Sigmoid colon (tissue), 7 donors: ENCODE measurements at places on chromosomes 7 and 10. TPM values are rescaled to one million over a fixed set of nuclear protein-coding genes. Genes with fewer than 3 reads are reported as not detected.

DNA sequence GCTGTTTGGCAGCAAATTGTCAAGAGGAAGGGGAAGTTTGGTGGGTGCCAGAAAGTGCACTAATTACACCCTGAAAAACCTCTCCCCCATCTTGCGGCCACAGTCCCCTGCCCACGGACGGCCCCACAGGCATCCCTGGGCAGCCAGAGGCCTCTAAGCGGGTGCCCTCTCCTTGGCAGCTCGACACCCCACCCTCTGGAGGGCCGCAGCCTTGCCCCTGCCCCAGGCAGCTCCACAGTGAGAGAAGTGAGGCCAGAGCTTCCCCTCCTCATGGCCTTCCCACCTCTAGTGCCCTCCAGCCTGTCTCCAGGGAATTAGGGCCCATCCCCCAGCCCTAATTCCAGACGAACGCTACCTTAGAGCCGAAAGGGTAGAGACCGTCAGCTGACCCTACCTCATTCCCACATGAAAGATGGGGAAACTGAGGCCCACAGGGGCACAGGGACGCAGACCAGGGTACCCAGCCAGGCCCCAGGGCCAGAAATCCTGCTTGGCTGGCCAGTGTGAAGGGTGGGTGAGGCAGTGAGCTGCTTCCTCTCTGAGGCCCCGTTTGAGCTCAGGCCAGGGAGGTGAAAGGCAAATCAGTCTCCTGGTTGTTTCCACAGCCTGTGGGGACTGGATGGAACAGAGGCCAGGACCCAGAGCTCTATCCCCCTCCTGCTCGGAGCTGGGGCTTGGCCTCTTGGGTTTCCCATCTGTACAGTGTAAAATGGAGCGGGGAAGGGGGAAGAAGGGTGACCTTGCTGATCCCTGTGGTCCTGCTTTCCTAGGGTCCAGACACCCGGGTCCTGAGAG lies 10.0 kb downstream of the ZCCHC24 start:
- DNase-seq = peak; percentile 88

GRCh38 chr7:112214883-112215282 lies 8.4 kb downstream of the ZNF277 start:
- no peak for DNase-seq

DNA sequence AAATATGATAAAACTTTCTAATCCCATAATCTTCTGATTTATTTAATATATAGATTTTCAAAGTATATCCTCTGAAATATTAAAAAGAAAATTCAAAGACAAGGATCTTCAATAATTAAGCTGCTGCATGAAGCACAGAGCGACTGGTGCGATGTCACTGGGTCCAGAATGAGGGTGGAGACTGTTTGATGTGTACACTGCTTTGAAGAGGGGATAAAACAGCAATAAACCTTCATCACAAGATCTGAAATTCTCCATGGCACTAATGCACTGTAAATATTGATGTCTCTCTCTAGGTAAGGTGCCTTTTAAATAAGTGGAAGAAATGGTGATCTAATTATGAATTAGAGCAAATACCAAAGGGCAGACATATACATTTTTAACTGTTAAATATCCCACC lies 337.8 kb downstream of the PARD3 start:
- DNase-seq = no peak

GRCh38 chr10:10794791-10795191 lies 222.9 kb upstream of the CELF2 start:
- no peak for DNase-seq

DNA sequence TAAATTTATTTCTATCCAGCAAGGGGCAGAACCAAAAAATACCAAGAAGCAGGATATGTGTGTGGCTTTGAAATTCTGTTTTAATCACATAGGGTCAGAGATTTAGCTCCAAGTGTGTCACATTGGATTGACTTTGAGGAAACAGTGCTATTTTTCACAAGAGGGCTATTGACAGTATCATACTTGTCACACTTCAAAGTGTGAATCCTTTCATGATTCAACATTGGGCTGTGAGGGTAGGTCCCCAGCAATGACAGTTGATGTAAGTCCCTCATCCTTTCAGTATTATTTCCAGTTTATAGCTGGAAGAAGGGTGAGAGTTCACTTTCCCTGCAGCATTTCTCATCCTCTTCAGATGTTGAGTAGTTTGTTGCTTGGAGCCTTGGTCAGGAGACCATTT lies 7.4 kb downstream of the CCNY start:
- DNase-seq = no peak

The USP6NL gene
- total RNA-seq = 11.0 TPM

DNA sequence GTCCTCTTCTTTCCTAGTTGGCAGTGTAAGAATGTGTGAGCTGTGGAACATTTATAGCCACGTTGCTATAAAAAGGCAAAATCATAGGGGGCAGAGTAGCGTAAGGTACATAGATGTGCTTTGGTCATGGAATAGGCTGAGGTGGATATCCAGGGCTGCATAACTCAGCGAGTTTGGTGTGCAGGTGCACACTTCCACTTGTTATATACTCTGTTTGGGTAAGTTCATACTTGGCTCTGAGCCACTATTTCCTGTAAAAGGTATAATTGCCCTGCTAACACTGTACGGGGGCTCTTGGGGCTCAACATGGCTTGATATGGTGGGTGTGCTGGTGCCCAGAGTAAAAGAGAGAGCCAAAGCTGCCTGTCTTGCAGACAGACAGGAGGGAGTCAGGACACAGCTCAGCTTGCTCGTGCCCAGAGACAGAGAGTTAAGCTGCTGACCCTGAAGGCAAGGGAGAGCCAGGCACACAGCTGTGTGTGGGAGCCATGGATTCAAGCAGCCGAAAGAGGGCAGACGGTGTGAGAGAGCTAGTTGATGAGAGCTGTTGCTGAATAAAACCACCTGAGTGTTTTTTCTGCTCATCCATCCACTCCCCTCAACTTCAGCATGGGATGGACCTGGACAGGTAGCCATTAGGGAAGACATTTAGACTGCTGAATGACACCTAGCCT lies 126.7 kb downstream of the DKK1 start:
- no peak for DNase-seq

The FAM13C gene
- 20.8 TPM for total RNA-seq

The ERVW-1 gene
- not detected for total RNA-seq

GRCh38 chr10:75462865-75463264 lies 31.4 kb downstream of the LRMDA start:
- no peak for DNase-seq

The GPRIN2 gene
- 0.27 TPM for total RNA-seq

The FGF8 gene
- not detected for total RNA-seq

The OR2A7 gene
- 1.4 TPM for total RNA-seq

- no peak for DNase-seq
Observed at GRCh38 chr7:126495001-126495400, 757.7 kb downstream of the GRM8 start.

- DNase-seq = no peak
Observed at GRCh38 chr7:148182264-148182663, 408.3 kb upstream of the C7orf33 start.

GRCh38 chr10:46006219-46006618 lies 24.2 kb downstream of the NCOA4 start:
- no peak for DNase-seq

DNA sequence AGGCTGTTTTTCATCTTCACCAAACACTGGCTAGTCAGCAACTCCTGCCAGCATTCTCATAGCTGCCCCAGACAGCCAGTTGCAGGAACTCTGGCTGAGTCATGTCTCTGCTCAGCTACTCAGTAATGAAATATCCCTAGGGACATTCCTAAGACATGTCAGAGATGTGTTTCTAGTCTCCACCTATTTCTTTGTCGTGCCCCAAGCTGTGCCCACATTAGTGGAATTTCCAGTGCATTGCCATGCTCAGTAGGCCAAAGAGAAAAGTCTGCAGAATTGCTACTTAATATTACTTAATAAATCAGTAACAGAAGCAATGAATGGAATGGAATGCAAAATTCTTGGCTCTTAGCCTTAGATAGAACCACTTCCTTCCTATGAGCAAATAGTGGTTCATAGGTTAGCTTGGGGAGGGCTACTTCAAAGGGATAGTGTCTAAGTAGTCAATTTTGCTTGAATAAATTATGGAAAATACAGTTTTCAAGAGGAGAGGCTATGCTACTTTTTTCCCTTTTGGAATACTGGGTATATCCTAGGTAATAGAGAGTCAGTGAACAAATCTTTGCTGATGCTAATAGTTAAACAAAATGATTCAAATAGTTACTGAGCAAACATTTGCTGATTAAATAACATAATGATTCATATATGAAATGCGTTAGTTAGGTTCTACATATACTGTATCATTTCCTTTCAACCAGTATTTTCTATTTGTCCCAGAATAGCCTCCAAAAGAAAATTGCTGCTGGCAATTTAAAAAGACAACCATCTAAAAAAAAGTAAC lies 23.6 kb upstream of the SEMA3C start:
- peak; percentile 83 for DNase-seq

DNA sequence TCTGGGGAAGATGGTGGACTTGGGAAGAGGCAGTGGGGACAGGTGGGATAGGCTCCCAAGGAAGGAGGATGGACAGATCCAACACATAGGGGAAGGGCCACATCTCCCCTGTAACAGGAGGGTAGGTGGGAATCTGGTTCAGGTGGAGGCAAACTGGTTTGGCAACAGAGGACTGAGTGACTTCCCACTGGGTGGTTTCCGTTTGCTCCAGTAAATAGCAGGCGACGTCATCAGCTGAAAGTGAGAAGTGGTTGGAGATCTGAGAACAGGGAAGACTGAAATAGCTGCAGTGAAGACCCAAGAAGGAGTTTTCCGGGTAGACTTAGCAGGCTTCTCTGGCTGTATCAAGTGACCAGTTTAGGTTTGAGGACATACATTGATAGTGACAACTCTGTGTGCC lies 504.4 kb downstream of the GALNT17 start:
- no peak for DNase-seq

The PRPS1L1 gene
- total RNA-seq = not detected

The TMEM213 gene
- total RNA-seq = not detected

The MINDY4 gene
- 26.3 TPM for total RNA-seq

- no peak for DNase-seq
Observed at GRCh38 chr10:35112571-35112970, 14.1 kb upstream of the CREM start.

The NOS3 gene
- 1.3 TPM for total RNA-seq

GRCh38 chr7:16007911-16008310 lies 321.4 kb upstream of the MEOX2 start:
- DNase-seq = no peak
